MG63 (cell line): ENCODE measurements at places on chromosomes 3 and 15. TPM values are rescaled to one million over a fixed set of nuclear protein-coding genes. Genes with fewer than 3 reads are reported as not detected.

- no peak for DNase-seq
These were observed 12.7 kb upstream of the CILP start for GRCh38 chr15:65223996-65224395.

DNA sequence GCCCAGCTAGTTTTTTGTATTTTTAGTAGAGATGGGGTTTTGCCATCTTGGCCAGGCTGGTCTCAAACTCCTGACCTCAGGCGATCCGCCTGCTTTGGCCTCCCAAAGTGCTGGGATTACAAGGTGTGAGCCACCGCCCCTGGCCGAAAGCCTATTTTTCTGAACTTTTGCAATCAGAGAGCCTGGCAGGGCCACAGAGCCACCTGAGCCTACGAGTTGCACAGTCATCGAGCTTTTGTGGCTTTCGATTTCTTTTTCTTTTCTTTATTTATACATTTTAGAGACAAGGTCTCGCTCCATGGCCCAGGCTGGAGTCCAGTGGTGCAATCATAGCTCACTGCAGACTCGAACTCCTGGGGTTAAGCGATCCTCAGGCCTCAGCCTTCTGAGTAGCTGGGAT, 140.4 kb downstream of the NSMCE3 start:
- no peak for DNase-seq

The SCN11A gene
- total RNA-seq, result not detected in 2 replicates

DNA sequence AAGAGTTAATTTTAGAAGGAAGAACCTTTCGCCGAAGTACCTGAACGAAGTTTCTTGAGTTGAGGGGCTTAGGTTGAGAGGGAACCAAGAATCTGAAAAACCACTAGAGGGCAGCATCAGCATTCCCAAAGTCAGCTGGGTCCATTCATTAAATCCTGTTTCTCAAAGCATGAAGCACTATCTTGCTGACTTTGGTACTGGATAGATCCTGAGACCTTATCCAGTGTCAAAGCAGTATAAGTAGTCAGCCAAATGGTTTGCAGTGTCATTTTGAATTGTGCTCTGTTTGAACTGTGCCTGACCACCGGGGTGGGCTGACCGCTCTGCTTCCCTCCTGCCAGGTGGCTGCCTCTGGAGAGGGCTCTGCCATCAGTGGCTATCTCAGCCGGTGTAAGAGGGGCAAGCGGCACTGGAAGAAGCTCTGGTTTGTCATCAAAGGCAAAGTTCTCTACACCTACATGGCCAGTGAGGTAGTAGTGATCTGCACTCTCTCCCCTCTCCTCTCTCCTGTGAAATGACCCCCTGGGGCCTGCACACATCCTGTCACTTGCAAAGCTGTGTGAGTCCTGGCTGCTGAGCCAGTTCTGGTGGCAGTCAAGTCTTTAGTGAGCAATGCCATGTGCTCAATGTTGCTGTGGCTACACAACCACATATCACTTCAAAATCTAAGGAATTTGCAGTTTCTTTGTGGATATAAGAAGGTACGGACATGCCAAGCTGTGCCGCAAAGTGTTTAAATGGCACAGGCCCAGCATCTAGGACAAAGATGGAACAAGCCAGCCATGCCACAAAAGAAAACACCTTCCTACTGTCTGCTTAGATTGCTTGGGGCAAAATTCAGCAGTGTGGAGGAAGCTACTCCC, 21.4 kb upstream of the NR2C2 start:
- DNase-seq, result no peak

The GP9 gene
- total RNA-seq, result not detected in 2 replicates

The CDHR4 gene
- total RNA-seq, result 0.10 TPM in 1 of 2 replicates, not detected in the other

DNA sequence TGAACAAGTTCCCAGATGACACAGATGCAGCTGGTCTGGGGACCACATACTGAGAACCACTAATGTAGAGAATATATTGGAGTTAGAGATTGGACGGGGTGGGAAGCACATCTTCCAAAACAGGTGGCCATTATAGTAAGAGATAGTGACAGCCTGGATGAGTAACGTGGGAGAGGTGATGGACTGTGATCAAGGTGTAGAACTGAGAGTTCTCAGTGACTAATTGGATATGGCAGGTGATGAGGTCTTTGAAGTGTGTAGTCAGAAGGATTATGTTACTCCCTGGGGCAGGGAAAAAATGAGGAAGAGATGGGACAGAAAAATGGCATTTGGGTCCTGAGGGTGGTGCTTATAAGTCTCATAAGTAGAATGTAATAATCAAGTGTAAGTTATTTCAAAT, 66.6 kb downstream of the KCNMB2 start:
- DNase-seq, result no peak

The GRK7 gene
- not detected in 2 replicates for total RNA-seq

DNA sequence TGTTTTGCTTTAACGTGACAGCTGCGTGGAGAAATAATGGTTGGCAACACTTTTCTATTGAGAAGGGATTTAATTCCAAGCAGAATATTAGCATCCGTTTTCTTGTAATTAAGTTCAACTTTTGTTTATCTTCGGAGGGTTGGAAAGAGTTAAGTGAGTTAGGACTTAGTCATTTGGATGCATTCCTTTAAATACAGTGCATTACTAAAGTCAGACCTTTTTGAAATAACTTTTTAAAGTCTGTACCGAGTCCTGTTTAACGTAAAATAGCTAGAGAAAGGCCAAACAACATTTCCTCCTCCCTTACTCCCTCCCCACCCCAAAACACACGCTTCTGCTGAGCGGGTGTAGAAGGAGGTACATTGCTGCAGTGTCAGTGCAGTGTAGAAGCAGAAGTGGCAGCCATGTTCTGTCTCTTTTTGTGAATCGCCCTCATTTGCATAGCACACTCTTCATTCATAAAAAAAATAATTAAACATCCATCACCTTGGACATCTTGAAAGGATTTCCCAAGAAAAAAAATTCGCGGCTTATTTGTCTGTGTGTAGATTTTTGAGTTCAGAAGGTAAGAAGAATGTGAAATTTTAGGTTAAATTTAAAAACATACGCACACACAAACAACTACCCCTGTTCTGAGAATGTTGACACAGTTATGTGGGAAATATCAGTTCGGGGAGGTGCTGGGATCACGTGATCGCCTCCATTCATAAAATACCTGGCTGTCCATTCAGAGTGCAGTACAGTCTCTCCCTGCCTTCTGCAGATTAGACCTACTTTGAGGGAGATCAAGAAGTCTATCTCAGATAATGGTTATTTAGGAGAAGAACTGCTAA, 1.6 kb downstream of the SPRED1 start:
- DNase-seq, result peak; percentile 29

DNA sequence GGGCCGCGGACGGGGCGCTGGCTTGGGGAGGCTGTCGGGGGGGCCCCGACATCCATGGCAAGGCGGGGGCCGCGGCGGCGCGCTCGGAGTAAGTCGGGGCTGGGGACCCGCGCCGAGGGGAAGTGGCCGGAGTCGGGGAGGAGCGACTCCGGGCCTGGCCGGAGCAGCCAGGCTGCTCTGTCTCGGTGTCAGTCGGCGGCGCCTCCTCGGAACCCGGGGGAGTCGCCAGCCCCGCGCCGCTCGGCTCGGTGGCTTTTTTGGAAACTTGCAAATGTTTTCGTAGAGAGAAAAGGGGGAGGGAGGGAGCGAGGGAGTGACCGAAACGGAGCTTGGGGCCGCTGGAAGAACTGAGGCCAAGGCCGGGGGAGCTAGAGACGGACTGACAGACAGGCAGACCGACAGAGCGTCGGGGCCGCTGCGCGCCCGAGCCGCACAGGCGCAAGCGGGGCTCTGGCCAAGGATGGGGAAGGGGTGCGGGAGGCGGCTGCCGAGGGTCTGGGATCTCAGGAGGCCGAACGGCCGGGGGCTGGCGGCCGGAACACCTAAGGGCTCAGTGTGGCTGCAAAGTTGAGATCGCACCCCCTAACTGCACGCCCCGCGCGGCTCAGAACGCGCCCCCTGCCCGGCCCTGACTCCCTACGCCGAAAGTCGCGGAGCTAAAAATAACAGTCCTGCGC, 5.0 kb downstream of the PTH1R start:
- DNase-seq, result no peak

The XYLB gene
- 1.0 and 2.8 TPM in 2 replicates for total RNA-seq

- DNase-seq, result peak; percentile 30
These were observed 85.4 kb downstream of the TNIK start for GRCh38 chr3:171374661-171375285.

The RIOX2 gene
- total RNA-seq, result 72.3 and 76.2 TPM in 2 replicates

DNA sequence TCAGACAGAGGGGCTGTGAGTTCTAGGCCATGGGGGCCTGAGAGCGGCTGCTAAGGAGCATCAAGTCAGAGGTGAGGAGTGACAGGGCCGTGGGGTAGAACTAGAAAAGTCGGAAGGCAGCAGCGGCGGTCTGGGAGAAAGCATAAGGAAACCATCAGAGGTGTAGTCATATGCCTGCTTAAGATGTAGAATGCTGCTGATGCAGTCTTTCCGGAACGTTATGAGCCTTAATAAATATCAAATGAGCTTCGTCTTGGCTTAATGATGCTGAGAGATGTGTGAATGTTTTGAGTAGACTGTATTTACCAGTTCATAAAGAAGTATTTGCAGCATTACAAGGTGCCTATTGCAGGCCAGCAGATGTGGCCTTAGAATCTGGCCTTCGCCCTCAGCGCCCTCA, 15.2 kb downstream of the ATG7 start:
- DNase-seq, result no peak

DNA sequence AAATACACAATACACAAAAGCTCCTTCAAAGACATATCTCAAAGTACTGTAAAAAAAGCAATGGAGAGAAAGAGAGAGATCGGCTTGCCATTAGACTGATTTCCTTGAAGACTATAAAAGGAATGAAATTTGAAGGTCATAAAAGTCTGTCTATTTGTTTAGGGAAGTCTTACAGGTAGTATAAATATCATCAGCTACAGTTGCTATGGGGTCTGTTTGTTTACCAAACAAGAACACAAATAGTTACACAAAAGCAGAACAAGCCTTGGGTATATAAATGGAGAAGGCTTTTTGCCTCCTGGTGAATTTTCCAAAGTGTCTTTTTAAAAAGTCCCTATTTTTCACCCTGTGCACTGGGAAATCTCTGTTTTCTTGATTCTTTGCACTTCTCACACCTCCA, 552.3 kb downstream of the FOXP1 start:
- no peak for DNase-seq
